ENCODE measurements at places on chromosomes 4 and X. TPM values are rescaled to one million over a fixed set of nuclear protein-coding genes. Genes with fewer than 3 reads are reported as not detected.

DNA sequence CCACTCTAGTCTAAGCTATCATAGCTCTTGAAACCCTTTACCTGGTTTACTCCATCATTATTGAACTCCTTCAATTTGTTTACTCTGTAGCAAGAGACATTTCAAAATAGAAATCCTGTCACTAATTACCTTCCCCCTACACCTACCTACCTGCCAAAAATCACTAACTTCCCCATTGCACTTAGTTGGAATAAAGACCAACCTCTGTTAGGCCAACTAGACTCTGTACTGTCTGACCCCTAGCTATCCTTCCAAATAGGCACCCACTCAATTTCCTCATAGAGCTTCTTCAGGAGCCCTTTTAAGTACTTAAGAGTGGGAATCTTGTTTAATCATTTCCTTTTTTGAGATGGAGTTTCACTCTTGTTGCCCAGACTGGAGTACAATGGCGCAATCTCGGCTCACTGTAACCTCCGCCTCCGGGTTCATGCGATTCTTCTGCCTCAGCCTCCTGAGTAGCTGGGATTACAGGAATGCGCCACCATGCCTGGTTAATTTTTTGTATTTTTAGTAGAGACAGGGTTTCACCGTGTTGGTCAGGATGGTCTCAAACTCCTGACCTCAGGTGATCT lies 8.9 kb upstream of the CDKL2 start:
- no peaks in the 10 kb centered on the region for H3K36me3 ChIP-seq
- H3K4me1 ChIP-seq, result peaks cover 2% of the 10 kb centered on the region
- H3K4me3 ChIP-seq, result no peak overlapping the region
- H3K27ac ChIP-seq, result no peak overlapping the region
- H3K27me3 ChIP-seq, result no peaks in the 10 kb centered on the region

GRCh38 chr4:159353422-159354116 lies 250.7 kb downstream of the RAPGEF2 start:
- DNase-seq, result no peak
- H3K36me3 ChIP-seq, result no peaks in the 10 kb centered on the region
- no peak overlapping the region for H3K4me3 ChIP-seq
- no peak overlapping the region for H3K27ac ChIP-seq

- no peak overlapping the region for H3K27ac ChIP-seq
- no peaks in the 10 kb centered on the region for H3K27me3 ChIP-seq
- DNase-seq, result no peak
- H3K4me3 ChIP-seq, result no peak overlapping the region
- no peaks in the 10 kb centered on the region for H3K36me3 ChIP-seq
- no peaks in the 10 kb centered on the region for H3K4me1 ChIP-seq
These were observed 550.7 kb upstream of the SLIT2 start for GRCh38 chr4:19700992-19701391.

DNA sequence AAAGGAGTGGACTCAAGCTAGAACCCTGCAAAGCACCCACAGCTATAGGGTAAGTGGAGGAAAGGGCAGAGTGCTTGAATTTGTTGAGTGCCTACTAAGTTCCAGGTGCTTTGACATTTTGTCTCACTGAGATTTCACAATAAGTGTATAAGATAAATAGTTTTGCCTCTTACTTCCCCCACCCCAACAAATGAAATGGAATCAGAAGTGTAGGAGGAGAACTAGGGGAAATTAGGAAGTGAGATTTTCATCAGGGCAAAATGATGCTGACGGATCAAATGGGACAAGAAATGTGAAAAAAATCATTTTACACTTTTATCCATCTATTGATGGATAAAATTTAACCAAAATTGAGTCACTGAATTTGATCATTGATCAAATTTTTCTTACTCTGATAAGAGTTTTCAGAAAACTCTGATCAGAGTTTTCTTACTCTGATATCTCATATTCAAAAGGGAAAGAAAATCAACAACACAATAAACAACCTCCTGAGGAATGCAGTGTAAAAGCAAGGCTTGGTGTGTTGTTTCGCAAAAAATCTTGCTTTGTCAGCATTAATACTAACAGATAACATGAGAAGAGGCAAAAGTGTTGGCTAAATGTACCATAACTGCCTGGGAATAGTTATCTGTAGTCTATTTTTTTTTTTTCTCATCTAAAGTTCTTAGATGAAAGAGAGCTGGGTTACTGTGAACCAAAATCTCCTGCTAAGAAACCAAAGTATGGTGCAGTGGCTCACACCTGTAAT lies 24.9 kb downstream of the PLAC8 start:
- H3K4me3 ChIP-seq, result no peak overlapping the region
- no peak for DNase-seq
- no peaks in the 10 kb centered on the region for H3K27me3 ChIP-seq
- no peaks in the 10 kb centered on the region for H3K4me1 ChIP-seq

DNA sequence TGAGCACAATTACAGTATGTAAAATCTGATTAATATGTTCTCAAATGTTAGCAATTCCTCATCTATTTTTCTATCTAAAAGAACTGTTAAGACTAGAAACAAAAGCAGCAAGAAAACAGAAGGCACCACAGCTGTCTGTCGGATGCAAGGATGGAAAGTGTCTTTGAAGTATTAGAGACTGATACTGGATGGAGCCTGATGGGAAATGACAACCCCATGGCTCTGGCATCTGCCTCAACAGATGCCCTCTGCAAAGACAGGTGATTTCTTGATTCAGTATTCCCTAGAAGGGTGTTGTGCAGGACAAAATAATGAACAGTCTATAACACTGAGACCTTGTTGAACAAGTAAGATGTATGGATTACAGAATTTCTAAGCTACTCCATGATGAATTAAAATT lies 19.7 kb downstream of the LRCH2 start:
- no peak overlapping the region for H3K27ac ChIP-seq
- H3K36me3 ChIP-seq, result no peaks in the 10 kb centered on the region
- no peak overlapping the region for H3K4me3 ChIP-seq
- H3K4me1 ChIP-seq, result peaks cover 3% of the 10 kb centered on the region
- DNase-seq, result no peak

- no peaks in the 10 kb centered on the region for H3K36me3 ChIP-seq
- no peak overlapping the region for H3K27ac ChIP-seq
- DNase-seq, result no peak
- H3K4me3 ChIP-seq, result no peak overlapping the region
These were observed 750.5 kb upstream of the HTR2C start for GRCh38 chrX:113833096-113834055.

DNA sequence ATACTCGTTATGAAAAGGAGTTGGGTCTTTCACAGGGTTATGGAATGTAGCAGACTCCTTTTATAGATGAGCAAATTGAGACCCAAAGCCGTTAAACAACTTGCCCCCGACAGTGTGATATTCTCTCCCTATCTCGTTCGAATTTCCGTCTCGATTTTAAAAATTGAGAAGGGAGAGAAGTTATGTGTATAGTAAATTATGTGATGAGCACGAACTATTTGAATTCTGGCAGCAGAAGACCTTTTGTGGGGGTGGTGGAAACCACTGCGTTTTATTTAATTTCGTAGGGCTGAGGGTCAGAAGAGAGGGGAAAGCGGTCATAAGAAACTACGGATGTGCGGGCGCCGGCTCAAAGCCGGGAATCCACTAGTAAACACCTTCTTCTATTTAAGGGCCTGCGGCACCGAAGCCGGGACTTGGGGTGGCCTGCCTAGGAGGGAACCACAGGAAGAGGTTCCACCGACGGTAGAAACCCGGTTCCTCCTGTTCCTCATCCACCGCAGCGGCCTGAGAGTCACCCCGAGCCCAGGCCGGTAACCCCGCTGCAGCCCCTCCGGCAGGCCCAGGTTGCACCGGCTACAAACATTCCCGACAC lies 1.5 kb upstream of the DDX3X start:
- no peaks in the 10 kb centered on the region for H3K27me3 ChIP-seq
- no peak for DNase-seq
- H3K36me3 ChIP-seq, result no peaks in the 10 kb centered on the region
- no peaks in the 10 kb centered on the region for H3K4me1 ChIP-seq

The SLC10A4 gene
- total RNA-seq, result 0.12 TPM

DNA sequence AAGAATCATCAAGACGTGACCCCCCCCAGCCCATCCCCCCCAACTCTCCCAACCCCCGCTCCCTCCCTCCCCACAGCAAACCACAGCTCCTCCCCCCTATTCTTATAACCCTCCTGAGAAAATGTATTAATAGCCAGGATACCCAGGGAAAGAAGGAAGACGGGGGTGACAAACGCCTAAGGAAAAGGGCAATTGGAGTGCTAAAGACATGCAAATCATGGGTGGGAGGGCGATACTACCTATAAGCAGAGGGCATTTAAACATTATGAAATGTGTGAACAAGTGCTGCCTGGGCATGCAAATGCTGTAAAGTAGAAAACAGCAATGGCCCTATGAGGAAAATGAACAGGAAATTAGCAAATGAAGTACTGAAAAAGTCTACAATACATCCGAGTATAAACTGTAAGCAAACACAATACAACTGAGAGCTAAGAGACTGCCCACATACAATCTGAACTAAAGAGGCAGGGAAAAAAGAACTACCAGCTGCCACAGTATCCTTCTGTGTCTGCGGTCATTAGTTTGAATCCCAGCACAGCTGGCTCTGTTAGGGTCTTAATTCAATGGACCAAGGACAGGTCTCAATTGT lies 2.4 kb downstream of the CXXC4 start:
- peak; percentile 30 for DNase-seq
- H3K27me3 ChIP-seq, result no peaks in the 10 kb centered on the region
- no peak overlapping the region for H3K27ac ChIP-seq
- H3K36me3 ChIP-seq, result no peaks in the 10 kb centered on the region

DNA sequence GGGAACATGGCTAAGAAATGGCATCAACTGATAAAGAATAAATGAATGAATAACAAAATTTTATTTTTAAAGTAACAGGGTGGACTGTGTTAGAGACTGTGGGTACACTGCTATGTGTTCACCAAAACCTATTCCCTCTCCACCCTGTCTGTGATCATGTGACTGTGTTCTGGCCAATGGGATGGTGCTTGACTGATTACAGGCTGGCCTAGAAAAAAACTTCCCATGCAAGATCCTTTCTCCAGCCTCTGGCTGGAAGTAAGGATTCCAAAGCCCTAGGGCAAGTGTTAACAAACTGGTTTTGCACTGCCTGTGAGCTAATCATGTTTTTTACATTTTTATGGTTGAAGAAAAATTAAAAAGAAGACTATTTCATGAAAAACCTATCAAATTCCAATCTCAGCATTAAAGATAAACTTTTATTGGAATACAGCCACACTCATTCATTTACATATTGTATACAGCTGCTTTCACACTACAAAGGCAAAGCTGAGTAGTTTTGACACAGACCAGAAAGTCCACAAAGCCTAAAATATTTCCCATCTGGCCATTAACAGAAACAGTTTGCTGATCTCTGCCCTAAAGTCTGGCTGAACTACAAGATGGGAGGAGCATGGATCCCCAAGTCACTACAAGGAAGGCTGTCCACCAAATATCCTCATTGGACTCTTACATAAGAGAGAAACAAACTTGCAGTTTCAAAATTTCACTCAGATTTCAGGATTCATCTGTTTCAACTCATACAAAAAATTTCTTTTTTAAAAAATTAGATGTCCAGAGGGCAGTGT lies 133.2 kb downstream of the ARHGAP6 start:
- H3K36me3 ChIP-seq, result no peaks in the 10 kb centered on the region
- no peaks in the 10 kb centered on the region for H3K27me3 ChIP-seq
- DNase-seq, result no peak
- H3K4me1 ChIP-seq, result peaks cover 7% of the 10 kb centered on the region
- H3K27ac ChIP-seq, result no peak overlapping the region

- no peaks in the 10 kb centered on the region for H3K27me3 ChIP-seq
- no peaks in the 10 kb centered on the region for H3K4me1 ChIP-seq
- peak; percentile 64 for DNase-seq
- H3K36me3 ChIP-seq, result no peaks in the 10 kb centered on the region
- no peak overlapping the region for H3K27ac ChIP-seq
These were observed 44.8 kb downstream of the SMS start for GRCh38 chrX:21985332-21985777.

The P2RY10 gene
- total RNA-seq, result 0.54 TPM

- H3K36me3 ChIP-seq, result no peaks in the 10 kb centered on the region
- no peak overlapping the region for H3K27ac ChIP-seq
- H3K27me3 ChIP-seq, result no peaks in the 10 kb centered on the region
- no peak for DNase-seq
These were observed 23.8 kb downstream of the ZFX start for GRCh38 chrX:24173115-24173847.

DNA sequence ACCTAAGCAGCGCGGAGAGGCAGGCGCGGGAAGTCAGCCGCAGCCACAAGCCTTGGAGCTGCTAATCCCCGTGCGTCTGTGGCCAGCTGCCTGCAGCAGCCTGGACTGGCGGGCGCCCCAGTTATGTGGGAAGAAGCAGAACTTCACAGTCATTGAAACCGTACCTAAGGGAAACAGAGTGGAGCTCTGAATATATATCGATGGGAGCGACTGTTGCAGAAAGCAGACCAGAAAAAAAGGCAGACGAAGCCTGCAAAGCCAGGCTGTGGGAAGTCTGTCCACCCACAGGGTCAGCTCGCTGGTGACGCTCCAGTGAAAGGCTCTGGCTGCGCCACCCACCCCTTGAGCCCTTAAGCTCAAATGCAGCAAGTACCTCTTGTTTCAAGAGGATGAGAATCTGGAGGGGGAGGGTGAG lies 24.7 kb downstream of the KCNE5 start:
- H3K27ac ChIP-seq, result no peak overlapping the region
- no peak for DNase-seq
- H3K27me3 ChIP-seq, result no peaks in the 10 kb centered on the region
- no peaks in the 10 kb centered on the region for H3K36me3 ChIP-seq

GRCh38 chr4:80062527-80062926 lies 10.5 kb downstream of the ANTXR2 start:
- no peaks in the 10 kb centered on the region for H3K27me3 ChIP-seq
- no peak overlapping the region for H3K27ac ChIP-seq
- H3K36me3 ChIP-seq, result no peaks in the 10 kb centered on the region
- no peaks in the 10 kb centered on the region for H3K4me1 ChIP-seq
- no peak overlapping the region for H3K4me3 ChIP-seq

DNA sequence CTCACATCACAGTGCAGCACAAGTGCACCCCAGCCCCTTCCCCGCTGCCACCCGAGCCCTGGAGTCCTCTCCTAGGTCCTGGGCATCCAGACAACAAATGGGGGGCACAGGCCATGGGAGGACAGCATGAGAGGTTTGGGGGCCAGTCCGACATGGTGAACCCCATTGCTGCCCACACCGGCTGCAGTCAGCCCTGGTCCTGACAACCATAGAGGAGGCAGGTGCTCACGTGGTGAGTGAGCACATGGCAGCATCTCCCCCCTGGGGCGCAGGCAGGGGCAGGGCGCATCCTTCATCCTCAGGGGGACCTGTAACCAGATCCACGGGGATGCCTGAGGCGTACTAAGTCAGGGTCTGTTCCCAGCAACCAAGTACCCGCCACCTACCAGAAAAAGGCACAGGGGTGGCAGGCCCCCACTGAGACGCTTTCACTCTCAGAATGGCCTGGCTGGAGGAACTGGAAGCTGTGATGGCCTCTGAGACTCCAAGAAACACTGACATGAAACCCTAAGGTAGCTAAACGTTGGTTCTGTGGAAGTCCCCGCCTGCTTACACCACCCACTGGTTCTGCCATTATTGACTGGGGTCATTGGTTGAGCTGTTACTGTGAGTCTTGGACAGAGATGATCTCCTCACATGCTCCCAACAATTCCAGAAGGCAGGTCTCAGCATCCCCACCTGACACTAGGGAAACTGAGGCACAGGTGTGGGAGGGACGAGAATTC lies 6.5 kb downstream of the ZFYVE28 start:
- H3K36me3 ChIP-seq, result no peaks in the 10 kb centered on the region
- H3K4me1 ChIP-seq, result no peaks in the 10 kb centered on the region
- H3K4me3 ChIP-seq, result no peak overlapping the region
- H3K27ac ChIP-seq, result no peak overlapping the region
- DNase-seq, result no peak
